Activated T-helper 1 cell treated with anti-CD3 and anti-CD28 coated beads, Interleukin-2, amount 50 U/mL, for 16 hours (primary cell): ENCODE measurements at places on chromosomes 1 and 21.

DNA sequence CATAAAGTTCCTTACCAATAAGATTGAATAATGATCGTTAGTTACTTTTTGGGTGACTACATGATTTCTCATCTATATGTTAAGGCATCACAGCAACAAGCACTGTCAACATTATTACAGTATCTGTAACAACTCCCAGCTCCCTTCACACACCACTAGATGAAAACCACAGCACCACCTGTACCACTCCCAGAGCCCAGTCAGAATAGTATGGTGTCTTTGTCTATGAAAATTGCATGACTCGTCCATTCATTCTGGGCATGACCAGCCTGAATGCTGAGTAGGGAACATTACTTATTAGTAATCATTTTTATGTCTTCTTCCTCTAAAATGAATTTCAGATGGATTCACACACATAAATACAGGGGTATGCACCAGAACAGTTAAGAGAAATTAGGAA lies 7.0 kb downstream of the OLFML2B start:
- no peak for DNase-seq

DNA sequence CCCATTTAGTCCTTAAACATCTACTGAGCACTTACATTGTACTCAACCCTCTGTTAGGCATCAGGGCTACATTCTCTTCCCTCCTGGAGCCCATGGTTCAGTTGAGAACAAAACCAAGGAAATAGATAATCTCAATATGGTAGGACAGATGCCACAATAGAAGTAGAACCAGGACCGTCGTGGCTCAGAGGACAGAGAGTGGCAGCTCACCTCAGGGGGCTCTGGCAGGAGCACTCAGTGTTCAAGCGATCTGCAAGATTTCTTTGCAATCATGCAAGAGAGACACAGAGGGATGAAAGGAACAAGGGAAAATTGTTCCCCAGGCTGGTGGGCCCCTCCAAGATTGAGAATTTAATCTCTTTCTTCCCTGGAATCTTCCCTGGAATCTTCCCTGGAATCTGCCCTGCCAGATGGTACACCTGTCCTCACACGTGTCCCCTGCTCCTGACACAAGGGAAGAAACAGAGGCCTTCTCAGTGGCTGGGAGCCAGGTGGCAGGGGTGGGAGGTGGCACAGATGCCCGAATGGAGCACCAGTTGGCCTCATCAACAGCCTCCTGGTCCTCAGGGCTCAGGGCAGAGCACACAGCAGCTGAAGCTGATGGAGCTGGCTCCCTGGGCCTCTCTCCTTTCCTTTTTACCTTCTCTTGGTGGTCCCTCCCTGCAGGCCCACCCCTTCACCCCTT lies 135.4 kb downstream of the PLXNA2 start:
- no peak for DNase-seq

DNA sequence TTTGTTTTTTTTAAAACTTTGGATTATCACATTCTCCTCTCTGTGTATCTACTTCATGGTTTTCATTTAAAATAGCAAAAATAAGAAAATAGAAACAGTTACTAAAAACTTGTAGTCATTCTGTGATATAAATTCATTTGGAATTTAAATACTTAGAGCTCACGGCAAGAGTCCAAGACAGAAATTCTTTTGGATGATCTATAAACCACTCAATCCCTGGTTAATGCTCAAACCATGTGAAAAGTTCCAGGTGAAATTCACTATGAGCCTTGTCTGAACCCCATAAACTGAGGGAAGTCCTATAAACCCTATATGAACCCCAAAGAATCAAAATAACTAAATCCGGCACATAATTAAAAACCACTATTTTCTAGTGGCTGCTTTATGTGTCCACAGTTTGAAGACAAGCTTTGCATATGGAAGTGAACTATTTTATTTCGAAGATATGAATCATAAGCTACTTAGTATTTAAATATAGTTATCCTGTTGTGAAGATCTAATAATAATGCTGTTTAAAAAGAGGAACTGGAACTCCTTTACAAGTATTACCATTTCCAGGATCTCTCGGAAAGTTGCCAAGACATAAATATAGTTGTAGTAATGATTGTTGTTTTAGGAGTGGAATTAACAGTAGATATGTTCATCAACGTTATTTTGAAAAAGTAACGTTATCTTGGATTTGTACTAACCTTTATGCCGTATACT lies 163.5 kb downstream of the NFIA start:
- no peak for DNase-seq

GRCh38 chr1:3409366-3410141 lies 44.9 kb upstream of the ARHGEF16 start:
- DNase-seq = no peak

DNA sequence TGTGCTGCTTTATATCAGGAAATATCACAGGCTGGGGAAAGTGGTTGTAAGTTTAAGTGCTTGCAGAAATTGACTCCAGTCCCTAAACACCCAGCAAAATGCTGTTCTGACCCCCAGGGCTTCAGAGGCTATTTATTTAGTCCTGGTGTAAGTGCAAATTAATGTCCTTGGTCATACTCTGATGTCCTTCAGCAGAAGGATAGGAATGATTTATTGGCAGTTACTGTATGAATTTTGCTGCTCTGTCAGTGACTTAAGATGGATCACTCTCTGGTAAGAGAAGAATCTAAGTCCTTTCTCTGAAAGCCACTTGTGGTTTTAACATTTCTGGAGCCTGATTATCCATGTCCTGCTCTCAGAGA lies 21.9 kb downstream of the FAM20B start:
- DNase-seq = no peak

GRCh38 chr21:23977971-23978370 lies 1629.3 kb downstream of the MRPL39 start:
- DNase-seq = no peak

DNA sequence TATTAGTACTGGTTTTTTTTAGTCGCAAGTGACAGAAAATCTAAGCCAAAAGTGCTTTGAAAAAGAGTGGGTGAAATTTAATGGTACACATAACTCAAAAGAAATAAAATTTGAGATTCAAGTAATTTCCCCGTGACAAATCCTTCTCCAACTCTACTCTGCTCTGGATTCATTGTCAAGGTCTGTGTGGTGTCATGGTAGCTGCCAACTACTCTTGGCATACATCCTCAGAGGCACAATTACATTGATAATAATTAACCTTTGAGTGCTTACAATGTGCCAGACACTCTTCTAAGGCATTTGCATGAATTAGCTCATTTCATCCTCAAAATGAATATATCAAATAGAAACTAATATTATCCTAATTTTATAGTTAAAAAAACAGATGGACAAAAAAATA lies 1153.9 kb upstream of the NCAM2 start:
- no peak for DNase-seq

GRCh38 chr1:20187813-20188454 lies 1.6 kb upstream of the PLA2G2C start:
- no peak for DNase-seq
